ENCODE measurements at places on chromosomes 4 and X.

GRCh38 chr4:106065018-106065417, 169.7 kb downstream of the NPNT start:
- no peak for DNase-seq

DNA sequence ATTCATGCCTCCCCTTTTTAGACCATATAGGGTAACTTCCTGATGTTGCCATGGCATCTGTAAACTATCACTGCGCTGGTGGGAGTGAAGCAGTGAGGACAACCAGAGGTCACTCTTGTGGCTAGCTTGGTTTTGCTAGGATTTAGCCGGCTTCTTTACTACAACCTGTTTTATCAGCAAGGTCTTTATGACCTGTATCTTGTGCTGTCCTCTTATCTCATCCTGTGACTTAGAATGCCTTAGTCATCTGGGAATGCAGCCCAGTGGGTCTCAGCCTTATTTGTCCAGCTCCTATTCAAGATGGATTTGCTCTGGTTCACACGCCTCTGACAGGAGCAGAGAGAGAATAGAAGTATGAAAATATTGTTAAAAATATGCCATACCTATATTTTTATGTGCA, 355.7 kb downstream of the ADGRL3 start:
- DNase-seq = no peak

- DNase-seq = no peak
These were observed 198.6 kb upstream of the S100G start for GRCh38 chrX:16451334-16451733.

DNA sequence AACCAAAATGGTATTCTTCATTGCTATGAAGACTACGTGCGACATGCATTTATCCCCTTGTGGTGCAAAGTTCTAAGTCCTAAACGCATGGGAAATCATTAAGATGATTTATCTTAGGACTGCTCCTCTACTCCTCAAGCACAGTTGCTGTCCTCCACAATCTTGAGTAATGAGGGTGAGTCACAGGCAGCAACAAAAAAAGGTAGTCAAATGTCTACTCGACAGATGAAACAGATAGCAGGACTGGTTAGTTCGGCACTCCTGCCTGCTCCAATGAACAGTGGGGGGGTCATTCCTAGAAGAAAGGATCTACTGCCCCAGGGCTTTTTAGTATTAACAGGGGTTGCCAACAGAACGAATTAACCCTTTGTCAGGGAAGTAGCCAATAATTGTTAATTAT, 233.7 kb upstream of the FGF13 start:
- DNase-seq = no peak

GRCh38 chr4:139465922-139466321, 12.0 kb downstream of the RAB33B start:
- no peak for DNase-seq

GRCh38 chrX:19862634-19863211, 24.7 kb downstream of the SH3KBP1 start:
- DNase-seq = no peak

Data from left ventricle myocardium superior (tissue), 1 donor.